ENCODE measurements at places on chromosomes 6 and 20.
A peak's percentile ranks its signal among the peaks of the same experiment; 100 is the strongest.

GRCh38 chr20:37990571-37991151 is 42.6 kb downstream of the TTI1 start:
- peak; percentile 98 for DNase-seq

GRCh38 chr6:132650429-132650828 is 8.6 kb downstream of the TAAR1 start:
- DNase-seq, result no peak

- DNase-seq, result no peak
These were observed 85.1 kb downstream of the MDN1 start for GRCh38 chr6:89734526-89734925.

DNA sequence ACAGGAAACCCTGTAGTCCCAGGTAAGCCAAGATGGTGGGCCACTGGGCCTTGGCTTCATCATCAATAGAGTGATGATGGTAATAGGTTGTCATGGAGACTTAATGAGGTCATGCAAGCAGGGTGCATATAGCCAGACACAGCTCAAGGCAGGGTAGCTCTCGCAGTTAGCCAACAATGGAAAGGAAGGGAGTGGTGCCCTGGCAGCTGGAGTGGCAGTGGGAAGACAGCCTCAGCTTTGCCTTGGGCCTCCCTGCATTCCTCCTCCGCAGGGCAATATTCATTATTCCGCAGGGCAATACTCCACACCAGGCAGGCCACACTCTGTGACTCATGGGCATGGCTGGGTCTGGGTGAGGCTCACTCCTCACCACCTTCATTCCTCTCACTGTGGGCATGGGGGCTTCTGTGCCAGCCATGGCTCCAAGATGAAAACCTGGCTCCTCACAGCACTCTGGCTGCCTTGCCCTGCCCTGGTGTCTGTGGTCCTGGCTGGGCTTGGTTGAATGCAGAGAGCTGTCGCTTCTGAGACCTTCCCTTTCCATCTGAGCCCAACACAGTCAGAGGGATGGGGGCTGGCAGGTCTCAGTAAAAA is 163.1 kb upstream of the PMEPA1 start:
- DNase-seq, result no peak

GRCh38 chr6:20564777-20565176 is 30.5 kb downstream of the CDKAL1 start:
- peak; percentile 56 for DNase-seq

DNA sequence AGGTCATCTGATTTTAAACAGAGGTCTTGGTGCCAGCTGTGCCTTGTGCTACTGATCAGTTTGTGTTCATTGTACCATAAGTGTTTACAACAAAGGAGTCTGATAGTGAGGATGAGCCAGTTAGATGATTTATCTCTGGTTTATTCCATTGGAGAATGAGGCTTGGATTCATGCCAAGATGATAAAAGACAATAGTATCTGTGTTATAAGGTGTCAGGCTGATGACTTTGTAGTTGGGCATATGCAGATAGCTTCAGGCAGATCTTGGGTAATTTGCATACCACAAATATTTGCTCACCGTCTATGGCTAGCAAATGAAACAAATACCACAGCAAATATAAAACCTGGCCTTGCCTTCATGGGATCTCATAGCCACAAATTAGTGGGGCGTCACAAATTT is 43.3 kb upstream of the PHACTR2 start:
- no peak for DNase-seq

DNA sequence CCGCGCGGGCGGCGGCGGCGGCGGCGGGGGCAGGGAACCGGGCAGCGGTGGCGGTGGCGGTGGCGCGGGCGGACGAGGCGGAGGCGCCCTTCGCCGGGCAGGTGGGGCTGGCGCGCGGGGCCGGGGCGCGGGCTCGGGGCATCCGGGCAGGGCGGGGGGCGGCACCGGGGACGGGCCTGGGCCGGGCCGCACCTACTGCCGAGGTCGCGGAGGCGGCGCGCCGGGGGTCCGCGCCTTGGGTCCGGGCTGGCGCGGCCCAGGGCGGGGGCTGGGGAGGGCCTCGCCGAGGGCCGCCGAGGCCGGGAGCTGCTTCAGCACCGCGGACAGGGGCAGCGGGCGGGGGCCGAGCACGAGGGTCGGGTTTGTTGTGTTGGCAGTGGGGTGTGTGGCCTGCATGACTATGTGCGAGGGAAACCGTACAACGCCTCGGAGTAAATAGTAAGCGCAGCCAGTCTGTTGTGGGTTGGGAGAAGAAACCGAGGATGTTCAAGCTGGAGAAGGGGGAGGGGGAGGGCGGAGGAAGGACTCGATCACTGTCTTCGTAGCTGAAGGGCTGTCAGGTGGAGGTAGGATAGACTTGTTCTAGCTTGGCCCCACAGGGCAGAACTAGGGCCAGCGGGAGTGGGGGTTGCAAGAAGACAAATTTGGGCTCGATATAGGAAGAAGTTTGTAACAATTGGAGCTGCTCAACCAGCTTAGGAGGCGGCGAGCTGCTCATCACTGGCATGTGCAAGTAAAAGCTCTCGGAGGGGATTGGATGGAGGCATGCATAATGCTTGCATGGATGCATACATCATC is 593 bp downstream of the MMP24 start:
- no peak for DNase-seq

- DNase-seq, result no peak
These were observed 222.5 kb downstream of the FRK start for GRCh38 chr6:115838216-115838615.

GRCh38 chr6:12952318-12952717 is 235.8 kb downstream of the PHACTR1 start:
- no peak for DNase-seq

DNA sequence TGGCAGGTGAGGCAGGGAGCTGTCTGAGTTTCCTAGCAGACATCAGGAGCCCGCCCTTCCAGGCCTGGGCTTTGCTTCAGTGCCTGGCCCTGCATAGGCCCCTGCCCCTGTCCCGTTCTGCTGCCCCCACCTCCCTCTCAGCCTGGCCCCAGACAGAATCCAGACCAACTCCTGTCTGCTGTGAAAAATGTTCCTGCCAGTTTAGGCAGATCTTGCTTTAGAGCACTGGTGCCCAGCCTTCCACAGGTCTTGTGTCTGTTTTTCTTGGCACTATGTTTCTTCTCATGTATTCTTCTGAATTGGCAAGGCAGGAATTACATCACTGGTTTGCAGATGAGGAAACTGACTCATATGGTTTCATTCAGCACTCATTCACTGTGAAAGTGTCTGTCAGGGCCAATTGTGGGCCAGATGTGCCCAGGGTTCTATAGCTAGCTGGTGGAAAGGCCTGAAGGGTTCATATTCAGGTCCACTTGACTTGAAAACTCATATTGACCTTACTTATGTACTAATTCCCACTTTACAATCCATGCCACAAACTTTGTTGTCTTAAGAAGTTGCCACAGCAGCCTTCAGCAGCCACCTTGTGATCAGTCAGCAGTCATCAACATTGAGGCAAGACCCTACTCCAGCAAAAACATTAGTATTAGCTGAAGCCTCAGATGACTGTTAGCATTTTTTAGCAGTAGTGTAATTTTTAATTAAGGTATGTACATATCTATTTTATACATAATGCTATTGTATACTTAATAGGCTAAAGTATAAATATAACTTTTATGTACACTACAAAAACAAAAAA is 40.5 kb downstream of the HLA-F start:
- peak; percentile 69 for DNase-seq

GRCh38 chr6:163554663-163555062 is 140.1 kb downstream of the QKI start:
- DNase-seq, result peak; percentile 60

- no peak for DNase-seq
These were observed 232.8 kb upstream of the RNF24 start for GRCh38 chr20:4247898-4248858.
